ENCODE measurements at places on chromosomes 7 and 10. TPM values are rescaled to one million over a fixed set of nuclear protein-coding genes. Genes with fewer than 3 reads are reported as not detected.

The TAS2R41 gene
- not detected for total RNA-seq

- no peaks in the 10 kb centered on the region for H3K36me3 ChIP-seq
- peaks cover 38% of the 10 kb centered on the region for H3K4me1 ChIP-seq
- H3K27ac ChIP-seq = peak overlapping the region; percentile 54
- H3K4me3 ChIP-seq = no peak overlapping the region
- H3K27me3 ChIP-seq = no peaks in the 10 kb centered on the region
Measured at GRCh38 chr10:102669206-102670064, 25.2 kb downstream of the TRIM8 start.

DNA sequence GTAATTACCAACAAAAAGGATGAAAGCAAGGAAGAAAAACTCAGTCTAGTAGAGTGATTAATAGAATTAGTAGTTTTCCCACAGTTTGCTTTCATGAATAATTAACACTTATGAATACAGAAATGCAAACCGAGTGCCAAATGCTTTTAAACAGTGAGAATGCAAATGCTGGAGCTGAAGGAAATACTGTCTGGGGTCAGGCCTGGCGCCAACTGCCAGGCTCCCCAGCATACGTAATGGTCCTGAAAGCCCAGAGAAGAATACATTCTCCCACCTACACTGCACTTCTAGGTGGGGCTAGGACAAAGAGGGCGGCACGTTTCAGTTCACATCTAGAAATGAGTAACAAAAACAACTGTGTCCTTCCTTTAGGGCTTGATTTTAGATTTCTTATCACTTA, 30.0 kb downstream of the GLUD1 start:
- no peak for DNase-seq
- peaks cover 8% of the 10 kb centered on the region for H3K4me1 ChIP-seq
- no peak overlapping the region for H3K27ac ChIP-seq
- peaks cover 65% of the 10 kb centered on the region for H3K36me3 ChIP-seq
- no peaks in the 10 kb centered on the region for H3K27me3 ChIP-seq
- no peak overlapping the region for H3K4me3 ChIP-seq

DNA sequence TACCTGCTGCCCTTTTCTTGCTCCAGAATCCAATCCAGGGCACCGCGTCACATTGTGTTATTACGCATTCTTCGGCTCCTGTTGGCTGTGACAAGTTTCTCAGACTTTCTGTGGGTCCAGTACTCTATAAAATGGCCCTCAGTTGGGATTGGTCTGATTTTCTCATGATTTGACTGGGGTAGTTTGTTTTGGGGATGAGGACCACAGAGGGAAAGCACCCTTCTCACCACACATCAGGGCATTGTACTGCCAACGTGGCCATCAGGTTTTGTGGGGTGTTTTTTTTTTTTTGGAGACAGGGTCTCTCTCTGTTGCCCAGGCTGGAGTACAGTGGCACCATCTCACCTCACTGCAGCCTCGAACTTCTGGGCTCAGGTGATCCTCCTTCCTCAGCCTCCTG, 17.0 kb upstream of the ORAI2 start:
- H3K36me3 ChIP-seq = peaks cover 46% of the 10 kb centered on the region
- no peak overlapping the region for H3K27ac ChIP-seq
- no peaks in the 10 kb centered on the region for H3K27me3 ChIP-seq
- no peaks in the 10 kb centered on the region for H3K4me1 ChIP-seq

GRCh38 chr10:75294866-75295701, 59.3 kb upstream of the COMTD1 start:
- H3K4me3 ChIP-seq = peak overlapping the region; percentile 73
- peak; percentile 88 for DNase-seq
- peak overlapping the region; percentile 49 for H3K27ac ChIP-seq
- no peaks in the 10 kb centered on the region for H3K27me3 ChIP-seq
- peaks cover 7% of the 10 kb centered on the region for H3K4me1 ChIP-seq

DNA sequence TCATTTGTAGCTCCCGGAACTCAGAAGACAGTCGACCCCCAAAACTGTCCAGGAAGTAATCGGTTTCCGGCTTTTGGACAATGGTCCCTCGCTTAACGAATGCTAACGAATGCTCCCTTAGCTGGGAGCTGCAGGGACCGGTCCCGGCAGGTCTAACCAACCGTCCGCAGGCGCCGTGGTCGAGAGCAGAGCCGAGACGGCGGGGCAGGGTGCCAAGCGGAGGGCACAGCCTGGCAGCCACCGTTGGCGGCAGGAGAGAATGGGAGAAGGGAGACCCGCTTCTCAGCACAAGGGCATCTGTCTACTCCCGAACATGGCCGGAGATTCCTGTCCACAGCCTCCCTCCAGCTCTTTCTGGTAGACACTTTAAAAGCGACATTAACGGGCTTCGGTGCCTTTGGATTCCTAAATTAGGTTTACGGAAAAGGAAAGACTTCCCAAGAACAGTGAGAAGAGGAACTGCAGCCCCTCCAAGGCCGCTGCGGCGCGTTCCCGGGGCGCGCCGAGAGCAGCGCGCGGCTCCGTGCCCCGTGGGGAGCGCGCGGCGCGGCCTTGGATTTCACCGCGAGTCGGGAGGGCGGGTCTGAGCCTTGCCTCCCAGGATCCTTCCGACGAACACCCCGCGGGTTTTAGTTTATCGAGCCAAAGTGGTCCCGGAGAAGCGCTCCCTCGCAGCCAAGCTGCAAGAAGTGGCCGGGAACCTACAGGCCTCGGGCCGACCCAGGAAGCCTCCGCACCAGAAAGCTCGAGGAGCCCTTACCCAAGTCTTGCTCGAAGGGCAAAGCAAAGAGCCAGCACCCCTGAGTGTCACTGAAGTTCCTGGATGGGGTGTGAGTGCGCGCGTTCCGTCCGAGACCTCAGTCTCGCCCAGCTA, 3.6 kb upstream of the TBX20 start:
- no peak for DNase-seq
- H3K36me3 ChIP-seq = peaks cover 3% of the 10 kb centered on the region
- peaks cover 14% of the 10 kb centered on the region for H3K4me1 ChIP-seq
- no peak overlapping the region for H3K27ac ChIP-seq

The PNLIP gene
- not detected for total RNA-seq

DNA sequence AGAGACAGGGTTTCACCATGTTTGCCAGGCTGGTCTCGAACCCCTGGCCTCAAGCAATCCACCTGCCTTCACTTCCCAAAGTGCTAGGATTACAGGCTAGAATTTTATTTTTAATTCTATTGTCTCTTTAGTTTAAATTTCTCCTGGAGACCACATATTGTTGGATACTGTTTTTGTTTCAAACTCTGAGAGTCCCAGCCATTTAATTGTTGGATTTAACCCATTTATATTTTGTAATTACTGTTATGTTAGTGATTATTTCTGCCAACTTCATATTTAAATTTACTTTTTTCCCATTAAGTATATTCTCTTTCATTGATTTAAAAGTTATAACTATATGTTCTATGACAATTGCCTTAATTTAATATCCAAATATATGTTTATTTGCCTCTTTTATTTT, 185.6 kb downstream of the ZNF248 start:
- DNase-seq = no peak
- H3K36me3 ChIP-seq = no peaks in the 10 kb centered on the region
- no peak overlapping the region for H3K4me3 ChIP-seq
- H3K27ac ChIP-seq = no peak overlapping the region

- no peaks in the 10 kb centered on the region for H3K27me3 ChIP-seq
- peaks cover 5% of the 10 kb centered on the region for H3K4me1 ChIP-seq
- H3K27ac ChIP-seq = no peak overlapping the region
- no peak for DNase-seq
- H3K36me3 ChIP-seq = peaks cover 74% of the 10 kb centered on the region
Measured at GRCh38 chr7:107914831-107915230, 23.8 kb downstream of the DLD start.

DNA sequence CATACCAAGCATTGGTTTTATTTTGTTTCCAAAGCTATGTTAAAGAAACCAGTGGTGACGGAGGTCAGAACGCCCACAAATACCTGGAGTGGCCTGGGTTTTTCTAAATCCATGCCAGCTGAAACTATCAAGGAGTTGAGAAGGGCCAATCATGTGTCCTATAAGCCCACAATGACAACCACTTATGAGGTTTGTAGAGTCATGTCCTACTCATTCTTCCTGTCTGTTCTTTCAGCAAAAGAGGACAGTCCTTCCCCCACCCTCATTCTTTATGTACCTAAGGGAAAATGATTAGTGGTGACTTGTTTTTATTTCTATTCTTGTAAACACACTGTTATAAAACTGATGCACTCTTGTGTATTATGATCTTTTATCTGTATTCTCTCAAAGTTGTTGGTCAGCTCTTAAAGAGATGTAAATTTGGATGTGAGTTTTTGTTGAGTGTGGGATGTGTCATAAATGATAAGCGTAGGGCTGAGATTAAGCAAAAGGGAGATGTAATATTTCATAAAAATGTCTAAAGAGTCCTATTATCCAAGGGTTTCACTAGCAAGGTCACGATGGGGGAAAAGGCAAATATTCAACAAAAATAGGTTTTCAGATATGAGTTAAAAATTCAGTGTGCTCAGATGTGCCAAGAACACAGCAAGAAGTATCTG, 294.4 kb downstream of the BICC1 start:
- H3K36me3 ChIP-seq = peaks cover 45% of the 10 kb centered on the region
- H3K4me1 ChIP-seq = peaks cover 22% of the 10 kb centered on the region
- no peak for DNase-seq
- H3K27me3 ChIP-seq = no peaks in the 10 kb centered on the region
- peak overlapping the region; percentile 45 for H3K27ac ChIP-seq

The ARHGAP19 gene
- total RNA-seq = 5.5 TPM

GRCh38 chr10:34537629-34538231, 277.4 kb downstream of the PARD3 start:
- peaks cover 21% of the 10 kb centered on the region for H3K4me1 ChIP-seq
- H3K36me3 ChIP-seq = peaks cover 3% of the 10 kb centered on the region
- H3K27ac ChIP-seq = no peak overlapping the region
- no peaks in the 10 kb centered on the region for H3K27me3 ChIP-seq
- DNase-seq = no peak
- no peak overlapping the region for H3K4me3 ChIP-seq

- no peak overlapping the region for H3K27ac ChIP-seq
- no peaks in the 10 kb centered on the region for H3K27me3 ChIP-seq
- peaks cover 3% of the 10 kb centered on the region for H3K36me3 ChIP-seq
- no peak for DNase-seq
- no peak overlapping the region for H3K4me3 ChIP-seq
- no peaks in the 10 kb centered on the region for H3K4me1 ChIP-seq
Measured at GRCh38 chr10:3366043-3366442, 193.5 kb upstream of the PITRM1 start.

DNA sequence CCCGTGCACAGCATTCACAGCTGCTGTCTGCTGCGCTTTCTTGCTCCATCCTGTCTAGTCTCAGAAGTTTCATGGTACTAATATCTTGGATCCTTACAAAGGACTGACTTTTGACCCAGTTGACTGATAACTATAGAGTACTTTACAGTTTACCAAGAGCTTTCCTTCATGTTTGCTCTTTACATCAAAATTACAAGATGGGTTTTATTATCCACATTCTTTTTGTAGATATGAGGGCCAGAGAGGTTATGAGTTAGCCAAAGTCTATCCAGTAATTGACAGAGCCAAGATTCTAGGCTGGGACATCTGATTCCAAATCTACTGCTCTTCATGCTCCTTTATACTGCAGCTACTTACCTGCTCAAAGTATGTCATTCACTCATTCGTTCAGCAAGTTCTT, 218.2 kb downstream of the AUTS2 start:
- H3K27me3 ChIP-seq = no peaks in the 10 kb centered on the region
- no peaks in the 10 kb centered on the region for H3K36me3 ChIP-seq
- no peak for DNase-seq
- peaks cover 67% of the 10 kb centered on the region for H3K4me1 ChIP-seq
- H3K4me3 ChIP-seq = no peak overlapping the region

The KLF14 gene
- total RNA-seq = not detected

- H3K4me3 ChIP-seq = no peak overlapping the region
- H3K36me3 ChIP-seq = no peaks in the 10 kb centered on the region
- H3K27me3 ChIP-seq = no peaks in the 10 kb centered on the region
- no peaks in the 10 kb centered on the region for H3K4me1 ChIP-seq
Measured at GRCh38 chr7:98655611-98656010, 38.5 kb downstream of the NPTX2 start.

Data from osteocyte (in vitro differentiated cells).